ENCODE measurements at places on chromosomes 5 and 9.
A peak's percentile ranks its signal among the peaks of the same experiment; 100 is the strongest.

DNA sequence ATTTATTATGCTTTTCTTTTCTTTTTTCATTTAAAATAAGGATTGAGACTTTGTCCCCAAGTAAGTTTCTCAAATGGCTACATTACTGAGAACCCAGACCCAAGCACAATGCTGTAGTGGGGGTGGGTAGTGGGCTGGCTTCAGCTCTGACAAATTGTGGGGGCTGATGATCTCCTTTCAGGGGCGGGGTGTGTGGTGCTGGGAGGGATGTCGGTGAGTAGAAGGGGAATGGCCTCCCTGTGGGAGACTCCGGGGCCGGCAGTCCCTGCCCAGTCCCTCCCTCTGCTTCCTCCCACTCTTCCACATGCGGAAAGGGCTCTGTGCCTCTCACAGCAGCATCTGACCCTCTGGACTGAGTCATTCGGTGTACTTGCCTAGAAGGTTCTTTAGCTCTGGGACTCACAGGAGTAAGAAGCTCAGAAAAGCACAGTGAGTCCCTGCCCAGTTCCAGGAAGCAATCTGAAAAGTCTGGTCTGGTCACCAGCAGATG, 14.3 kb downstream of the CD180 start:
- DNase-seq: peak; percentile 33

GRCh38 chr9:17970277-17970676, 391.4 kb downstream of the SH3GL2 start:
- DNase-seq: no peak

GRCh38 chr5:58565033-58565432, 17.8 kb upstream of the RAB3C start:
- no peak for DNase-seq

- DNase-seq: no peak
Measured at GRCh38 chr9:105114964-105115728, 129.3 kb upstream of the SLC44A1 start.

DNA sequence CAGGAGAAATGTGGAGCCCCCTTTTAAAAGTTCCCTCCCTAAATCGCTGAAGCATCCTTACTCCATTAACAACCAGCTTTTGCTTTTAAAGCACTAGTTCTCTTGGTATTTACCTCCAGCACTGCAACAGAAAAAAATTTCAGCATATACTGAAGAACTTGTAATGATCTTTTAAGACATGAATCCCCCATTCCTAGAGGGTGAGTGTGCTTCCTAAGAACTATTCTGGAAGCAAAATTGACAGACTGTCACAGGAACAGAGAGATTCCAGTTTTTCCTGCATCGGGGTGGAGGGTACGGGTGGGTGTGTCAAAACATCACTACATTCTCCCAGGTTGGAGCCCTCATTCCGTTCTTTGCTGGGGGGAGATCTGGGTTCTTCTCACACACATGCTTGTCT, 151.9 kb downstream of the EBF1 start:
- DNase-seq: no peak

- DNase-seq: no peak
Measured at GRCh38 chr5:73907164-73907563, 281.2 kb downstream of the ARHGEF28 start.

DNA sequence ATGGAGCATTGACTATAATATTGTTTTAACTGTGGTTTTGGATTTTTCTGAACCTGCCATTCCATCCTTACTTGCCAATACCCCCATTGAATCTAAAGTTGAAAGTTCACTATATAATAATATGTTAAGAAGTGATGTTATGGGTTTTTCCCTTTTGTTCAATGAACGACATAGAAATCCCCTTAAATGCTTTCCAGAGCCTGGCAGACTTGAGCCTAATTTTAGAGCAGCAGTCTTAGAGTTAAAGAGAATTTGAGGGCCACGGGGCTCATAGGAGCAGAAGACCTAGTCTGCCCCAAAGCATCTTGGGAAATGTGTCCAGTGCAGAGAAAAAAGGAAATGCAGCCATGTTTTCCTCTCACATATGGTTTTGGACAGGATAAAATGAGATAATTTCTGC, 146.1 kb upstream of the SLC44A1 start:
- no peak for DNase-seq

- no peak for DNase-seq
Measured at GRCh38 chr5:176371621-176372539, 6.6 kb downstream of the ARL10 start.

- no peak for DNase-seq
Measured at GRCh38 chr5:124342584-124342983, 403.9 kb downstream of the ZNF608 start.

DNA sequence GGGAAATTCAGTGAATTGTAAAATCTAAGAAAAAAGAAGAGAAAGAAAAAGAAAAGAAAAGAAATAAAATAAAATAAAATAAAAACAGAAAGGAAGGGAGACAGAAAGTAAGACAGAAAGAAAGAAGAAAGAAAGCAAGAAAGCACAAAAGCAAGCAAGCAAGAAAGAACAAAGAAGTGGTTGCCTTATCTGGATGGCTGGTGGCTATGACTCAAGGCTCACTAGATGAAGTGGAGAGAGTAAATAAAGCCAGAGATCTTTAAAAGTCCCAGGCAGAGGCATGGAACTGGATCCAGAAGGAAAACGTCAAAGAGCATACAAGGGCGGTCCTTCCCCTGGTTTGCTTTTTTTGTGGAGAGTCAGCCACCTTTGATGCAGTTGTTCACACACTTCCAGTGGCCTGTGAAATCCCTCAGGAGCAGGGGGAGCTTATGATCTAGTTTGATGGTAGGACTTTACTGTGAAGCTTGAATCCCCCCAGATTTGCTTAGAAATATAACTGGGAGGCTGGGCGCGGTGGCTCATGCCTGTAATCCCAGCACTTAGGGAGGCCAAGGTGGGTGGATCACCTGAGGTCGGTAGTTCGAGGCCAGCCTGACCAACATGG, 176.7 kb upstream of the HMHB1 start:
- no peak for DNase-seq

GRCh38 chr5:69295088-69295754, 37.4 kb downstream of the CCDC125 start:
- DNase-seq: peak; percentile 8

GRCh38 chr5:45411971-45412612, 284.1 kb downstream of the HCN1 start:
- no peak for DNase-seq

DNA sequence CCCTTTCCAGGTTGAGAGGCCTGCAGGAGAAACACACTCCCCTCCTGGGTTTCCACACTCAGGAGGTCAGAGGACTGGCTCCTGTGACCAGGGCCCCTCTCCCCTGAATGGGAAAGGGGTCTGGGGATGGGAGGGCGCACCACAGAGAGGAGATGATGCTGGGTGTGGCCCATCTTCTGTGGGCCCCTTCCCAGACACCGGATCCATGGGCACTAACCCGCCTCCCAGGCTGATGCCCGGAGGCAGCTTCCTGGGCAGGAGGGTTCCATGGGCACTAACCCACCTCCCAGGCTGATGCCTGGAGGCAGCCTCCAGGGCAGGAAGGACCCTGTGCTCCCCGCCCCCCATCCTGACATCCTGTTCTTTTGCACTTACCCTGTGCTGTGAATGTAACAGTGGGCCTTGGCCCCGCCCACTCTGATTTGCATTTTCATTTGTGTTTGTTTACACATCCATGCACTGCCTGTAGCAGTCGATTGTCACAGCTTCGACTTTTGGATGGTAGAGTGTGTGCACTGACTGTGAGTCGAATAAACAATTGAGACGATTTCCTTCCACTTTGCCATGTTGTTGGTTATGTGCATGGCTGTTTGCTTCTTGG, 9.3 kb upstream of the DOLPP1 start:
- DNase-seq: no peak

- no peak for DNase-seq
Measured at GRCh38 chr5:36581070-36581469, 25.3 kb upstream of the SLC1A3 start.

DNA sequence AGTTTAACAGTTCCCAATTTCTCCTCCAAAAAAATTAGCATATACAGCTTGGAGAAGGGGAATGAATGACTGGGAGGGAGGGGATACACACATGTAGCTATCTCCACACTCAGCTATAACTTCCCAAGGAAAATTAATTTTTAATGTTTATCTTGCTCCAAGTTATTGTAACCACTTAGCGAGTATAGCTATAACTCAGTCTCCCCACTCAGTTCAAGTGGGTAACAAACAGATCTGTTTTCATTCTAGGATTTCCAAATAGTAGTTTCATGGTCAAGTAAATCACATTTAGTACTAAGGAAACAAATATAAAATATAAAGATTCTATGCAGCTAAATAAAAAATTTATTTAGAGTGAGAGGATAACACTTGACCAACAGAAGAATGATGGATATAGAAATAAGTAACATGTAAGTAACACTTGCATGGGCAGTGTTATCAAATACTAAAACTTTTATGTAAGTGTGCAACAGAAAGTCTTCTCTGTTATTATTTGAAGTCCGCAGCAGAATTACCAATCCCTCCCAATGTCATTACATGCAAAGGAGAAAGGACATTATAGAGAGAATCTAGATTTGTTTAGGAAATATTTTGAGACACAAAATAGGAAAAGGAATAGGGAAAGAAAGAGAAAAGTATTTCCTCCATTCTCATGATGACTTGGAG, 10.2 kb upstream of the NFIB start:
- DNase-seq: no peak

- no peak for DNase-seq
Measured at GRCh38 chr5:119840175-119840574, 210.8 kb downstream of the FAM170A start.

DNA sequence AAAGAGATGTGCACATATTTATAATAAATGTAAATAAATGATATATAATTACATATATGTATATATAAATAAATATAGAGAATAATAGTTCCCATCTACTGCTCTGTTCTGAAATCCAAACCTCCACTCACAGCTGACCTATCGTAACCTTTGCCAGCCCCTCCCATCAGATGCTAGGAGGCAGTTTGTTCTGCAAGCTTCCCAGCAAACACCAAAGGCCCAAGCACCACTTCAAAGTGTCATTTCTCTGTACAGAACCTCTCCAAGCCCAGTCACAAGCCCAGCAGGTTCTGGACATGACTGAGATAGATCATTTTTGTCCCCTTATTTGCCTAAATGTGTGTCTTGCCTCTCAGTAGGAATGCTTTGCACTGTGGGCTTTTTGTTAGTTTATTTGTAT, 62.4 kb downstream of the MFAP3 start:
- no peak for DNase-seq

DNA sequence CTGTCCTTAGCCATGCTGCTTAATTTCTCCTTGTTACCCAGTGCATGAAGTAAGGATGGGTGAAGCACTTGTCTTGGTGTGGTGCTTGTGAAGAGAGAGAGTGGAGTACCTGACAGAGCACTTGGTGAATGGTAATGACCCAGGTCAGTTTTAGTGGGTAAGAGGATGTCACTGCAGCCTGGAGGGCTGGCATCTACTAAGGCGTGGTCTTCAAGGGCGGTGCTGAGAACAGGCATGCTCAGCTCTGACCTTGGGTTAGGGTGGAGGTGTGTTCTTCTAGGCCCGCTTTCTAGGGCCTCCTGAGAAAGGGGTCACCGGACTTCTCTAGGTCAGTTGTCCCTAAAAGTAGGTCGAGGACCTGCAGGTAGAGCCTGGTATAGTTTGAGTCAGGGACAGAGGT, 25.7 kb downstream of the SH3GL2 start:
- no peak for DNase-seq

GRCh38 chr5:97142521-97143254, at the start of gene LIX1:
Gene LIX1 (minus strand): TSS chr5:97142611. CDS start chr5:97142576, 35 bp downstream.
- DNase-seq: peak; percentile 5

GRCh38 chr5:142484821-142485387, 160.1 kb upstream of the SPRY4 start:
- DNase-seq: no peak

DNA sequence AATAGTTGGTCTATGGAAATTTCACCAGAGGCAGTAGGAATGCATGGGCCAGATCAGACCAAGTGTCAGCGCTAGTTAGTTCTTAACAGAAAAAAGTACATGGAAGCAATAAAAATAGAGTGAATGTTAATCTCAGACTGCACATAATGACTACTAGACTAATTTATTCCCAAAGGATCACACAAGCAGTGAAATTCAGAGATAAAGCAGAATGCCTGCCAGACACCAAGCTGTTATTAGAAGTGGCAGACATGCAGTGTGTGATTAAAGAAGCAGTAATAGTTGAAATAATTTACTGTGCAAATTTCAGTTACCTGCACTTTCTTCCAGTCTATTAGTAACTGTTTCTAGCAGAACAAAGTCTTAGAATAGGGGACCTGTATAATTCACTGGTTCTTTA, 1024.2 kb downstream of the CDH9 start:
- DNase-seq: no peak

- no peak for DNase-seq
Measured at GRCh38 chr5:20166456-20166855, 178.5 kb upstream of the CDH18 start.

DNA sequence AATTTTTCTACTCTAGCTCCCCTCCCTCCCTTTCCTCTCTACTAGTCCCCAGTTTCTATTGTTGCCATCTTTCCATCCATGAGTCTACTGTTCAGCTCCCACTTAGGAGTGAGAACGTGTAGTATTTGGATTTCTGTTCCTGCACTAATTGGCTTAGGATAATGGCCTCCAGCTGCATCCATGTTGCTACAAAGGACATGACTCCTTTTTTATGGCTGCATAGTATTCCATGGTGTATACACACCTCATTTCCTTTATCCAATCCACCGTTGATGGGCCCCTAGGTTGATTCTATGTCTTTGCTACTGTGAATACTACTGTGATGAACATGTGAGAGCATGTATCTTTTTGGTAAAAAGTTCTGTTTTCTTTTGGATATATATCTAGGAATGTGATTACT, 138.9 kb upstream of the MSX2 start:
- DNase-seq: no peak

DNA sequence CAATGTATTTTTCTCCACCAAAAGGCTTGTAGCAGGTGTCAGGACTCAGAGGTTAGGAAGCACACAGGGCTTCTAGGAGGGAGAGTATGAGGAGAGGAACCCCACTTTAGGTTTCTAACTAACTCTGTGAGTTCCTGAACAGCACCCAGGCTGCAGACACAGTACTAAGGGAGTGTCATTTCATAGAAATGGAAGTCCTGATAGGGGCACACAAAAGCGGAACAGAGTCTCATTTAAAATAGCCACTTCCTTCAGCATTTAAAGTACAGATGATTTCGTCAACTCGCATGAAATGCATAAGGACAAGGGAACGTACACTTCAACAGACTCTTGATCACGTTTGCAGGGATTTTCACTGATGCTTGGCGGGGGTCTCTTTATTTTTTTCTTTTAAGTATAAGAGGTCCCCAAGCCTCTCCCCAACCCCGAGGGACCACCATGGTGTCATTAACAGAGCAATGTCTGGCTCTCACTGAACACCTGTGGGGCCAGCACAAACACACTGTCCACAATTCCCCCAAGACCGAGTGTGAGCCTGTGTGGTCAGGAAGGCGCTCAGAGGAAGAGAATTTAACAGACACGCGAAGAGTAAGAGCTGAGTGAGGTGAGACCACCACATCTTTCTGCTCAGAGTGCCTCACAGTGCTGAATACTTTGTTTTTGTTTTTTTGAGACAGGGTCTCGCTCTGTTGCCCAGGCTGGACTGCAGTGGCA, 82.3 kb downstream of the SECISBP2 start:
- no peak for DNase-seq

DNA sequence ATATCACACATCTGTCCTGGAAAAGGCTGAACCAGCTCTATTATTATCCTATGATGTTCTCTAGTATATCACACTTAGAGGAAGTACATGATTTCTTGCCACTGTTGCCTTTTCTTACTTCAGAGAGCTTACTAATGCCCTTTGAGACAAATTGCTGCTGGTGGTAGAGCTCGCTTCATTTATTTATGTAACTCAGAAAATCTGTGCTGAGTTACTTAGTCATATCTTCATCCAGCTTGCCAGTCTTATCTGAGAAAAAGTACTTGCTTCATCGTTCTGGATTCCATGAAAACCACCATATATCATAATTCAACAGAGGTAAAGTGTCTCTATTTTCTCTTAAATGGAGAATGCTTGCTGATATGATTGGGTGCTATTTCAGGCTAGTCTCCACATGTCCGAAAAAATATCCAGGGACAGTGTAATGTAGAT, 26.6 kb downstream of the PTPDC1 start:
- no peak for DNase-seq

Measured in GM04504 (cell line).